Stimulated activated CD4-positive, alpha-beta T cell treated with anti-CD3 and anti-CD28 coated beads, Interleukin-12 subunit alpha, Interleukin-12 subunit beta, amount 100 ng/mL, for 4 hours (primary cell): ENCODE measurements at places on chromosomes 5 and 9.

GRCh38 chr5:54997081-54997480 lies 11.7 kb upstream of the ESM1 start:
- no peak for DNase-seq

DNA sequence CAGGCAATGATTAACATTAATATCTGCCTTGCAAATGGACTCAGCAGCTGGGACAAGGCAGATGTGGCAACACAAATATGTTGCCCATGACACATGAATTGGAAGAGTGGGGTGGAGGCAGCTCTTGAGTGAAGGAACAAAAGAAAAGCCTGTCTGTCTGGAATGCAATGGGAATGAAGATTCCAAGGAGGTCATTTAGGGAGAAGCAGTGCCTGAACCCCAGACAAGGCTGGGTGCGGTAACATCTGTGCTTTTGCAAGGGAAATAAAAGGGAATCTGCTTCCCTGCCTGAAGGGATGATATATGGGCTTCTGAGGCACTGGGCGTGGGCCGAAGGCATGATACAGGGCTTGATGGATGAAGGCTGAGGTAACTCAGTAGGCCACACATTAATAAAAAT lies 94.1 kb upstream of the TRIM32 start:
- DNase-seq = no peak

- DNase-seq = no peak
These were observed 30.2 kb downstream of the C5orf15 start for GRCh38 chr5:133938039-133938821.

- DNase-seq = no peak
These were observed 38.6 kb upstream of the RNF38 start for GRCh38 chr9:36438536-36439236.

GRCh38 chr9:108681851-108682590 lies 173.8 kb downstream of the ACTL7B start:
- no peak for DNase-seq

- no peak for DNase-seq
These were observed 13.5 kb downstream of the FXN start for GRCh38 chr9:69049094-69049493.

DNA sequence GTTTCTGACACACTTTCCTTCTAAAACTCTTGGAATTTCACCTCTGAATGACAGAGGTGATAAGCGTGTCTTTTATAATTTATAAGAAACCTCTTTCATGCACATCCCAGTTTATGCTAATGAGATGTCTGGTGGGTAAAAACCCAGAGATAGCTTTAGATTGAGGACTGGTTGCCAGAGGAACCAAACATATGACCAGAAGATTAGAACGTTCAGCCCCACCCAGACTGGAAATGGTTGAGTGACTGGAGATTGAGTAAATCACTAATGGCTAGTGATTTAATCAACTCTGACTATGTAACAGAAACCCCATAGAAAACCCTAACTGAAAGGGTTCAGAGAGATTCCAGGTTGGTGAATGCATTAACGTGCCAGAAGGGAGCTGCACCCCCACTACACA lies 69.2 kb downstream of the CDH18 start:
- no peak for DNase-seq

GRCh38 chr5:76716456-76717157 lies 681 bp downstream of the F2R start:
- DNase-seq = peak; percentile 7

GRCh38 chr5:110195288-110195687 lies 505.6 kb downstream of the MAN2A1 start:
- no peak for DNase-seq

- DNase-seq = no peak
These were observed 185.2 kb downstream of the HSPA4 start for GRCh38 chr5:133236976-133237375.

- DNase-seq = no peak
These were observed 2.4 kb upstream of the RAI14 start for GRCh38 chr5:34653708-34654107.

DNA sequence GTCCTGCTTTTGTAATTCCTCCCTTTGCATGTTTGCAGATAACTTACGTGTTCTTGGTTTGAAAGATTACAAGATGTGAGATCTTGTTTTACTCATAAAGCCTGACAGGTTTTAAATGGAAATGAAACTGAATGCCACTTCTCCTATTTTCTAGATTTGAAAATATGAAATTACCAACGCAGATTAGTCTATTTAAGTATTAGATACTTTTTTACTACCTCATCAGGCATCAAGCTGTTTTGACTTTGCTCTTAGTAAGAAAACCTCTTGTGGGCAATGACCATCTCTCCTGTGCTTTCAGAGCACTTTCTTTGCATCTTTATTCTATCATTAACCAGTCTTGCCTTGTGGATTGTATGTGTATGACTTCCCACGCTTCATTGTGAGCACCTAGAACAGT lies 3.5 kb downstream of the DMXL1 start:
- DNase-seq = no peak

DNA sequence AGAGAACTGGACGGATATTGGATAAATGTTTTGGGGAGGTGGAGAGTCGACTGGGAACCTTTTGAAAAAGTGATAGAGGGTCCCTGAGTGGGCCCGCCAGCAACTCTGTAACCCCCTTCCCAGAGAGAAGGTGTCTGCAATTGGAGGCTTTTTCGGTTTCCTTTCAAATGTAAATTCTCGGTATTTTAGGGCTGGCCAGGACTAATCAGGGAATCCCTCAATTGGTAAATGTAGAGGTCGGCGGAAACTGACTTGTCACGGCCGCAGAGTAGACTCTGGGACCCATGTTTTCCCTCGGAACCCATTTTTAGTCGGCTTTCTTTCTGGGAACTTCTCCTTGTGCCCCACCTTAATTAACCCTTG lies 524 bp downstream of the CCNB1 start:
- no peak for DNase-seq

- peak; percentile 46 for DNase-seq
These were observed 398 bp downstream of the RAPGEF6 start for GRCh38 chr5:131634666-131634995.

GRCh38 chr5:75034137-75034739 lies 18.1 kb downstream of the GCNT4 start:
- DNase-seq = no peak

DNA sequence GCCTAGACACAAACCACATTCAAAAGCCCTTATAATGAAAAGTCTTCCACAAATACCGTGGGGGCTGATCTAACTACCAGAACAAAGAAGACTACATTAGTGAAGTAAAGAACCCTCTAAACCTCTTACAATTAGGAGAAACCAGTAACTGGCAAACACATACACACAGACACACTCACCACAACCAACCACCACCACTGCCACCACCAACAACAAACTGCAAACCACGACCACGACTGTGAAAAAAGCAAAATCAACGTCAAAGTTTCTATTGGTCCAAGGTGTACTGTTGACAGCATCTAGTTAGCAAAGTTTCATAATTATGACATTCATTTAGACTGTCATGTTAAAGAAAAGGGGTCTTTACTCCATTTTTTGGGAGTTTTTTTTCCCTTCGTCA lies 2.7 kb downstream of the CDO1 start:
- no peak for DNase-seq

- no peak for DNase-seq
These were observed 56.5 kb upstream of the SEMA6A start for GRCh38 chr5:116631147-116631546.

DNA sequence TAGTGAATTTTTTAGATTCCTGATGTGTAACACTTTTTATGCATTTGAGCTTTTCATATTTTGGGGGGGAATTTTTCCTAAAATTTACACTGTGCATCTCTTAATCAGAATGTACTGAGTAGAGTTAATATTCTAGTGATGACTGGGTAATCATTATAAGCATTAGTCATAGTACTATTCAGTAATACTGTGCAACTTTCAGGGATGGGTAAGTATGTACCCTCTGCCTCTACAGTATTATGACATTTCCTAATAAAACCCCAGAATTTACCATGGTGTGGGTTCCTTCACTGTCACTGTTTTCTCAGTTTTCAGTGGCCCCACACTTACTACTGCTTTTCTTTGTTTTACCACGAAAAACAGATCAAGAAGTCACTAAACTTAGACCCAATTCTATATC lies 2.8 kb upstream of the CMYA5 start:
- DNase-seq = no peak

DNA sequence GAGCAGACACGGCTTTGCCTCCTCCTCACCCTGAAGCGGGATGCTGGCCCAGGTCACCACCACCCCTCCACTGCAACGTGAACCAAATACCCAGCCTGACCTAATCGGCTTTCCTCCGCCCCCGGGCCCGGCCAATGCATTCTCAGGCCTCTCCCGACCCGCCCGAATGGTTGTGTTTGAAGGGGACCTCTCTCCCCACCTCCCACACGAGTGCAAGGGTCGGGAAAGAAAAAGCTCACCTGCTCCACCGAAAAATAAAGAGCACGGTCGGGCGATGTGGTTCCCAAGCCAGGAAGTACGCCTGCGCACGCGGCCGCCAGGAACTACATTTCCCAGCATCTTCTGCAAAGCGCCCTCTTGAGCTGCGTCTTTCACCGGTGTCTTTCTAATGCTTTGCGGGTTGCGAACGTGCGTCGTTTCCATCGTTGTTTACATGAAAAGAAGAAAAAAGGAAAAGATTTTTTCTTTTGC lies at the start of gene ZNF883:
Gene ZNF883 (minus strand): TSS at position 282 of the 471 bp plus-strand sequence.
- DNase-seq = peak; percentile 21

DNA sequence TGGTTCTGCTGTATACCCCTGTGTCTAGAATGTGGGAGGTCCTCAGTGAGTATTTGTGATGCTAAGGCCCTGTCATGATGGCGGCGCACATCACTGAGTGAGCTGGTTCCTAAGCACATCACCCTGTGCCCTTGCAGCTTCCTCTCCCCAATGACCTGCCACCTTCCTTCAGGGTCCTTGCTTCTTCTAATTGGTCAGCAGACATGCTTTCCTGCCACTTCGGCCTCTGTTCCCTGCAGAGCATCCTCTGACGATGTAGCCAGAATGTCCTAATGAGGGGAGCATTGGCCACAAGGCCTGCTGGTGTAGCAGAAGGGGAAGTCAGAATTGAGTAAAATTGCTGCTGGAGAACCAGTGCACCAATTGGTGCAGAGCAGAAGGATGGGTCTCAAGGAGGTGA lies 31.1 kb upstream of the ANGPTL2 start:
- no peak for DNase-seq

DNA sequence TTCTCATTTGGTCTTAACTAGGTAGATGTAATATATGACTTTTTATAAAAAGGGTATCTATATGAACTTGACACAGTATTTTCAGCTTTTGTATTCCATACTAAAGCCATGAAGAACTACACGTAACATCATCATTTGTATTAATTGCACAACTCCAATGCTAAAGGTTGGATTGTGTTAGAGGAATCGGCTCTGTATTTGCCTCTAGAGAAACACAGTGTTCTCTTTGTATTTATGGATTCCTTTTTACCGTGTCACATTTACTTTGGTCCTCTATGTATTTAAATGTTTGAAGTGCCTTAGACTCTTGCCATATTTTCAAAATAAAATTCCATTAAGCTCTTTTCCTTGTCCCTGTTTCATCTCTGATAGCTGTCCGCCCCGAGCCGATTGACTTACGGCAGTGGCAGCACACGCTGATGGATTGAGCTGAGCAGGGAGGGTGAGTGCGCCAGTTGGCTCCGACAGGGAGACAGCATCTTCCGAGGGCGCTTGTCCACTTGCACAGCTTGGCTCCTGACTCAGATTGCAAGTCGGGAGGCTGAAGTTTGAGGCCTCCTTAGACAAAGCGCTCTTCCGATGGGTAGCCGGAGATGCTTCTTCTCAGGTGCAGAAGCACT lies 95.6 kb upstream of the DMRT1 start:
- no peak for DNase-seq

DNA sequence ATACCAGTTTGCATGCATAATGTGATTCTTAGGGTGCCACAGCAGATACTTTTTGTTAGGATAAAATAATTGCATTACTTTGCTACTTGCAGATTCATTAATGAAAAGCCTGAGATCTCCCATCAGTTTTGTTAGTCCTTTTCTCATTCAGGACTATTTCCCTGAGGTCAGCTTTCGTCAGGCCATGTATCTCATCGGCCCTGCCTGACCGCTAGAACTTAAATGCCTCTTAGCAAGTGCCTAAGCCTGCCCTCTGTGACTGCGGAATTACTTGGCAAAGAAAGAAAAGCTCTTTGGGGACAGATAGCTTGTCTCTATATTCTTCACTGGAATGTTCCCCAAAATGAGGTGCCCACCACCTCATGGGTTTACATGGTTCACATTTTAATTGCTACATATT lies 147.8 kb downstream of the KCTD16 start:
- no peak for DNase-seq

GRCh38 chr9:36092509-36093215 lies 43.9 kb upstream of the GLIPR2 start:
- peak; percentile 11 for DNase-seq

GRCh38 chr5:96863949-96864584 lies 12.2 kb upstream of the ERAP2 start:
- DNase-seq = no peak

DNA sequence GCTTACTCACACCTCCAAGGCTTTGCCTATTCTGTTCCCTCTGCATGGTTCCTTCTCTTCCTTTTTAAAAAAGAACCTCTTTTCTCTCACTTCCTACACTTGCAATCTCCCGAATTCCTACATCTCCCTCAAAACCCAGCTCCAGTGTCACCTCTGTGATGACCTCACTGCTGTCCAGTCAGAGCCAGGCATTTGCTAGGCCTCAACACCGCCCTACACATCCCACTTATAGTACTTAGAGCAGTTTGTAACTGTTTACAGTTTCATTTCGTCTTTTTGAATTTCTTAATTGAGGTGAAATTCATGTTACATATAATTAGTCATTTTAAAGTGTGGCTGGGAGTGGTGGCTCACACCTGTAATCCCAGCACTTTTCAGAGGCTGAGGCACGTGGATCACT lies 30.8 kb downstream of the CD14 start:
- no peak for DNase-seq

DNA sequence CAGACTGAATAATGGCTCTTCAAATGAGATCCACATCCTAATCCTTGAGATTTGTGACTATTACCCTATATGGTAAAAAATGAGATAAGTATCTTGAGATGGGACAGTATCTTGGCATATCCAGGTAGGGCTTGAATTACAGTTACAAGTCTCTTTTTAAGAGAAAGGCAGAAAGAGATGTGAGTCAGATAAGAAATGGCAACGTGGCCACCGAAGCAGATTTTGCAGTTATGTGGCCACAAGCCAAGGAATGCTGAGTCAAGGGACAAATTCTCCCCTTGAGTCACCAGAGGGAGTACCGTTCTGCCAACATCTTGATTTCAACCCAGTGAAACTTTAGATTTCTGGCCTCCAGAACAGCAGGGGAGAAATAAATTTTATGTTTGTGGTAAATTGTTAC lies 1983.0 kb upstream of the C9orf72 start:
- DNase-seq = no peak

GRCh38 chr9:124492818-124493217 lies 14.4 kb downstream of the NR5A1 start:
- DNase-seq = no peak
